Fibroblast of skin of right quadriceps (primary cell): ENCODE measurements at places on chromosomes 16 and 17.

DNA sequence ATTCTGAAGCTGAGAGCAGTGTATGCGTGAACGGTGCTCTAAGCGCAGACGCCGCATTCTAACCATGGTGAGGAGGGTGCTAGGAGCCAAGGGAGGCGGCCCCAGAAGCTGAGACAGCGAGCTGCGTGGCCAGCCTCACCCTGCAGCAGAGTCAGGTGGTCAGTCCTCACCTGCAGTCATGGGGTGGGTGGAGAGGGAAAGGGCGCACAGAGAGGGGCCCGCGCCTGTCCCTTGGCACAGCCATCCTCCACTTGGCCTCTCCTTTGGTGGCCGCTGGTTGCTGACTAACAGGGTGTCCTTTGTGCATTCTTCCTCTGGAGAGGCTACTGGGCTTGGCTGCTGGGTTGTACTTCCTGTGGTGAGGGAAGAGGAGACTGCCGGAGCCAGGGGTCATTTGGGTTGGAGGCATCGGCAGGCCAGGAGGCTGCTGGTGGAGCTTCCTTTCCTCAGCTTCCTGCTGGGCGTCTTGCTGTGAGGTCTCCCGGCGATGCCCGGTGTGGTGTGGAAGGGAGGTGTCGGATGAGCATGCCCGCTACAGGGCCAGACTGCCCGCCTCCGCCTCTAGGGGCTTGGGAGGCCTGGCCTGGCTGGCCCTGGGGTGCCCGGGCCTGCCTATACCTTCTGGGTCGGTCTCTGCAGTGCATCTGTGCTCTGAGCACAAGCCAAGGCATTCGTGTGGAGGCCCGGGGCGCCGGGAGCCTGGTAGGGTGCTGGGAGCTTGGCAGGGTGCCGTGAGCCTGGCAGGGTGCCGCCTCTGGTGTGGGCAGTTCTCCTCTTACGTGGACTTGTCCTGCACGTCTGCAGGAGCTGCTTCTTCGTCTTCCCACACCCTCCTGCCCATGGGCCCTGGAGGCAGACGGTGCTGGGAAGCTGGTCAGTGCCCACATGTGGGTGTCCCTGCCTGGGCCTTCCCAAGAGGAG, 17.4 kb downstream of the RNF213 start:
- no peak for DNase-seq

DNA sequence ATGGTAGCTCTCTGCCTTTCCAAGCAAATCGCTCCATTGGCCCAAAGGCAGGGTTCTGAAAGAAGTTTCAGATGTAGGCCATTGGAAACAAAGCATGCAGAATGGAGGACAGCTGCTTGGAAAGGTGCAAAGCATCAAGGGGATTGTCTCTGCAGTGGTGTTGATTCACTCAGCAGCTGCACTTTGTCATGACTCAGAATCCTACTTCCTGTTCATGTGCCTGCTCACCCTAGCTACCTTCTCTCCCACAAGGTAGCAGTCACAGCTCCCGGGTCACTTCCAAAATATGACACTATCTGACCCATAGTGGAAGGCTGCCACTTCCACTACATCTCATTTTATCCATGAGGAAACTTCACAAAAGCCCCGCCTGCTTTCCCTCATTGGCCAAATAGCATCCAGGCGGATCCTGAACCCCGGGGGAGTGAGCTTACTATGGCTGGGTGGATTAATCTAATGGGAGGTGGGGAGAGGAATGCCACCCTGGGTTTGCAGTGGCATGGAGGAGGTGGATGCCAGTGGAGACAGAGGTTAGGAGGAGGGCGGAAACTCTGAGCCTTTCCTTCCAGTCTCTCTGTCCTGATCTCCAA, 74.7 kb upstream of the NKD1 start:
- peak; percentile 14 for DNase-seq

DNA sequence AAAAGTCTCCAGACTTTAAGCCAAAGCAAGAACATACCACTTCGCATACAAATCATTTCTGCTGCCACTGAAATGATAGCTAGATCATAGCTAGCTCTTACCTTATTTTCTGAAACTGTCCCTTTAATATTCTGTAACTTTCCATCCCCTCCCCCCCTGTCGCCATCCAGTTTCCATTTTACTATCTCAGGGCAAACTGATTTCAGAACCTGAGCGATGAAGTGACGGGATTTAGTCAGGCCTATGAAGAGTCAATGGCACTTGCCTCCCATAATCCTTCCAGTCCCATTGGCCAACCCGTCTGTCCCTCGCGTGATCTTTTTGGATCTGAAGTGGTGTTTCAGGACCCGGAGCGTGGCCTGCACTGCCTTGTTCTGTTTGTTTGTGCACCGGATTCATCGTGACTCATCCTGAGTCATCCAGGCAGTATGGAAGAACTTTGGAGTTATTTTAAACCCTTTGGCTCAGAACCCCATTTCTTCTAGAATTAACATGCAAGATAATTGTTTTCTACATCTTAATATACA, 199.8 kb upstream of the CHMP6 start:
- peak; percentile 95 for DNase-seq

DNA sequence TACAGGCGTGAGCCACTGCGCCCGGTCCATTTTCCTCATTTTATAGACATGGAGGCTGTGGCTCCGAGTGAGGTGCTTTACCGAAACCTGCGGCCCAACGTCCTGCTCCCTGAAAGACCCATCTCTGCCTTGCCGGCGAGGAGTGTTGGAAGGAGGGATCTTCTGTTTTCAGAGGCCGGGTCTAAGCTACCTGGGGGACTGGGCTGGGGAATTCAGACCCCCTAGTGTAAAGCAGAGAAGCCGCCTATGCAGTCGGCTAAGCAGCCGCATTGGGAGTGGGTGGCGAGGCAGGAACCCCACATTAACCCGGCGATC, 16.3 kb downstream of the MEOX1 start:
- DNase-seq, result no peak

GRCh38 chr16:79847101-79847500, 246.6 kb upstream of the MAF start:
- DNase-seq, result no peak

DNA sequence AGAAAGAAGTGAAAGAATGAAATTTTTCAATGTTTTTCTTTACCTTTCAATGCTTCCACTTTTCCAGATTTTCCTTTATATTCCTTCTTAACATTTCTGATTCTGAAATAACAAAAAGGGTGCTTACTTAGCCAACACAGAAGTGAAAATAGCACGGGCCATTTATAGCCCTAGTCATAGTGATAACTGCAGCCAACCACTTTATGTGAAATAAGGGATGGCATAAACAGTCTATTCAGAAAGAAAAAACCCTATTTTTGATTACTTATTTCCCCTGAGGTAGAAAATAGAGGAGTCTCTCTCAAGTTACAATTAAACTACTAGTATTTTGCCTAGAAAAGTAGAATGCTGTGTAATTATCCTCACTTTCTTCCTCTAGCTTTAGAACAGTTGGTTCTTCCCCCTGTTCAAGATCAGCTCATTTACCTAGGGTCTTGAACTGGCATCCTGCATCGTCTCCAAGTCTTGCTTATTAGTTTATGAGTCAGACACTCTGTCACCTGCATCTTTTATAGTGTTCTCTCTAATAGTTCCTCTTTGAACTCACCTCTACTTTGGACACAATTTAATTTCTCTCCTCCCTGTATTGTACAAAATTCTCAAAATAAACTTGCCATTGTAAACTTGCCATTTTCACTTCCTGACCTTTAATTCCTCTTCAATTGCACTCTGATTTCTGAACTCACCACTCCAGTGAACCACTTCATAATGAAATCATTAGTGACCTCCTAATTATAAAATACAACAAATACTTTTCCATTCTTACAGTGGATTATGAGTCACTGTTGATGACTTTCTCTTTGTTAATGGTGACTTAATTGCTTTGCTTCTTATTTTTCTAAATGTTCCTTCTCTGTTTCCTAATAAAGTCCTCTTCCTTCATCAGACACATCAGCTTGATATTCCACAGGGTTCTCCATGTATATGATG, 23.6 kb downstream of the ABCA6 start:
- DNase-seq, result no peak

DNA sequence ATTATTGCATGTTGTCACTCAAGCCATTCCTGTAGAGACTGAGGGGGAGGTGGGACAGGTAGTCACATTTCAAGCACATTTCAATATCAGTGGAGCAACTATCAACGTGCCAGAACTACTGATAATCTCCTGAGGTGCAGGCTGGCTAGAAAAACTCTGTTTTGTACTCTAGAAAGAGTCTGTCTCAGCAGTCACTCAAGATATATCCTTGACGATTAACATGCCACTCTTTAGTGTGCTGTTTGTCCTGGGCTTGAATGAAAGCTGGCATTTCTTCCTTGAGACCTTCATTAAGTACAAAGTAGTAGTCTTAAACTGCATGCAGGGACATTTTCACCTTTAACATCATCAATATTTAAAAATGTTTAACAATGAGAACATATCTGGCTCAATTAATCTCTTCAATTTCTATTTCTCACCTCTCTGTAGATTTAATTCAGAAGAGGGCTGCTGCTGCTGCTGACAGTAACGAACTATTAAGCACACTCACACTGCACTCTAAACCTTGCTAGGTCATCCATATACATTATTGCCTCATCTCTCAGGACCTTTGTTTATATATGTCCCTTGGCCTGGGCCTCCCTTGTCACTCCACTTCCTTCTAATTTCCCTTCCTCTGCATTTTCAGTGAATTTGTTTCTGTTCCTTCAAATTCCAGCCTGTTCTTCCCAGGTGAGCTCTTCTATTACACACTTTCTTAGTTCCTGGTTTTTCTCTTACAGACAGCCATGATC, 412.0 kb downstream of the HAPSTR1 start:
- DNase-seq, result no peak

- no peak for DNase-seq
Observed at GRCh38 chr17:14997290-14997689, 267.8 kb downstream of the PMP22 start.

- DNase-seq, result peak; percentile 62
Observed at GRCh38 chr16:86584726-86585721, 6.7 kb downstream of the FOXL1 start.

GRCh38 chr17:74883241-74883745, 10.1 kb downstream of the FADS6 start:
- DNase-seq, result peak; percentile 9
